Activated CD4-positive, alpha-beta T cell treated with anti-CD3 and anti-CD28 coated beads, Interleukin-2, amount 10 ng/mL, durations not matched to agents 24 days and 14 days (primary cell): ENCODE measurements at places on chromosomes 7 and 10. TPM values are rescaled to one million over a fixed set of nuclear protein-coding genes. Genes with fewer than 3 reads are reported as not detected.

- DNase-seq, result no peak
These were observed 3.3 kb downstream of the JMJD1C start for GRCh38 chr10:63462442-63462841.

The LLCFC1 gene
- total RNA-seq, result not detected in 2 replicates

- no peak for DNase-seq
These were observed 103.6 kb downstream of the PRPF18 start for GRCh38 chr10:13690281-13690825.

DNA sequence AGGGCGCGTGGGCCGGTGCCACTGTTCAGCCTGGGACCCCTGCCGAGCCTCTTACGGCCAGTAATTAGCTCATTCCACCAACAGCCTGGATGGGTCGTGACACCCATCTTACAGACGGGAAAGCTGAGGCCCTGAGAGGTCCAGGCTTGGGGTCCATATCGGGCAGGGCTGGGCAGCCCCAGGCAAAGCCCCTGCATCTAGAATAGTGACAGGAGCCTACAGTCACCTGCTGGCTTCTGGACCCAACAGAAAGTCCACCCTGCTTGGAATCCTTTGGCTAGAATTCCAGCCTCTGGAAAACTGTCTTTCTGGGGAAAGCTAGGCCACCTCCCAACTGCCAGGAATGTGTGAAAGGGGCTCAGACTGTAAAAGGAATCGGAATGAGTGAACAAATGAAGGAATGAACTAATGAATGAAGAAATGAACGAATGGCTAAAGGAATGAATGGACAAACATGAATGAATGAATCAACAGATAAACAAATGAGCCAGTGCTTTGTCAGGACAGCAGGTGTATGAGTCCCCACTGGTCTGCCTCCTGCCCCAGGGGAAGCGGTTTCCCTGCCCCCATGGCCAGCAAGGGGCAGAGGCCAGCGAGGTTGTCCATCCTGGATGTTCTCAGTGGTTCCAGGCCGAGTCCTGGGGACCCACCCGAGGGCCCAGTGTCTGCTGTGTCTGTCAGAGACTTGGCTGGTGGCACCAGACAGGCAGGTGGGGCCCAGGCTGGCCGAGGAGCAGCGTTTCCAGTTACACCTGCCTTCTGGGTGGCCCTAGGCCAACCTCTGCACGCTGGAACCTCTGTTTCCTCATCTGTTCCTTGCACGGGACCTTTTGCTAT is 24.1 kb upstream of the PDGFA start:
- no peak for DNase-seq

The RASSF4 gene
- 1.3 and 1.5 TPM in 2 replicates for total RNA-seq

GRCh38 chr10:88528806-88529570 is 54.1 kb downstream of the RNLS start:
- DNase-seq, result no peak

DNA sequence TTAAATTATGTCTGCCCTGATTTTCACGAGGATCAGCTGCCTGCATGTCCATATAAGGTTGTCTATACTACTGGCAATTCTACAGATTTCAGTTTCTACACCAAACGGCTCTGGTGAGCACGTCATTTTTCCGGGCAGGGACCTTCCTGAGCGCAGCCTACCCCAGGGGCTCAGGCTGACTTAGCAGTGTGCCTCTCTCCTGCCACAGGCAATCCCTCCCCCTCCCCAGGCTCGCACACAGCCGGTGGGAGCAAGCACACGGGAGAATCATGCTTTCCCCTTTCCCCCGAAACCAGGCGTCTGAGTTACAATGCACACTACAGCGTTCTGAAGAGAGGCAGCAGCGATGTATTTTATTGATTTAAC is 1.7 kb downstream of the KLF6 start:
- DNase-seq, result peak; percentile 94

- DNase-seq, result no peak
These were observed 121.0 kb downstream of the KCNMA1 start for GRCh38 chr10:77516575-77516974.

The HABP2 gene
- total RNA-seq, result not detected in 2 replicates

The FAM25C gene
- total RNA-seq, result not detected in 2 replicates

GRCh38 chr7:146503844-146504243 is 387.2 kb downstream of the CNTNAP2 start:
- no peak for DNase-seq

The TUBB8 gene
- total RNA-seq, result not detected in 2 replicates

- no peak for DNase-seq
These were observed 304.0 kb downstream of the ZEB1 start for GRCh38 chr10:31622978-31623377.

DNA sequence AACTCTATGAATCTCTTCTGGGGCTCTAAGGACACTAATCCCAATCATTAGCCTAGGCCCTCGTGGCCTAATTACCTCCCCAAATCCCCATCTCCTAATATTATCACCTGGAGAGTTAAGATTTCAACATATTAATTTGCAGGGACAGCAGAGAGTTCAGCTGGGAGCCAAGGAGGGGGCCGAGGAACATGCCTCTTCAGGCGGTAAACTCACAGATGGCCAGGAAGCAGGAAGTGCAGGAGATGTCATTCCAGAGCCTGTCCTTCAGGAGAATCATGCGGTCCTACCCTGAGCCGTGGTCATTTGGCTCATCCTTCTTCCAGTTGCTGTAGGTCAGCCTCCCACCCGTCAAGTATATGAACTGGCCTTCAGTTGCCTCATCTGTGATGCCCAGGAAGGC is 21.9 kb upstream of the SFTPA2 start:
- DNase-seq, result no peak

GRCh38 chr10:71945819-71946474 is 18.2 kb upstream of the CHST3 start:
- DNase-seq, result no peak

The PODXL gene
- total RNA-seq, result 0.47 and 0.71 TPM in 2 replicates

The VIM gene
- total RNA-seq, result 178 and 182 TPM in 2 replicates

DNA sequence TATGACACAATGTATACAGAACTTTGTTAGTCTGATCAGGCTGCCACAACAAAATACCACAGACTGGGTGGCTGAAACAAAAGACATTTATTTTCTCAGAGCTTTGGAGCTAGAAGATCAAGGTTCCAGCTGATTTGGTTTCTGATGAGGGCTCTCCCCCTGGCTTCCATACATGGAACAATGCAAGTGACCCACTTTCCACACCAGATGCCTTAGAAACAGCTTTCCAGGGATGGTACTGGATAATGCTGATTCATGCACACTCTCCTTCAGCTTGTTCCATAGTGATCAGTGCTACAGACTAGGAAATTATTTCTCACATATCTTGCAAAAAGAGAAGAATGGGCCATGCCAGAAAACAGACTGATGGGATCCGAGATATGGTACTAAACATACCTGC is 1274.9 kb upstream of the SORCS1 start:
- DNase-seq, result no peak

DNA sequence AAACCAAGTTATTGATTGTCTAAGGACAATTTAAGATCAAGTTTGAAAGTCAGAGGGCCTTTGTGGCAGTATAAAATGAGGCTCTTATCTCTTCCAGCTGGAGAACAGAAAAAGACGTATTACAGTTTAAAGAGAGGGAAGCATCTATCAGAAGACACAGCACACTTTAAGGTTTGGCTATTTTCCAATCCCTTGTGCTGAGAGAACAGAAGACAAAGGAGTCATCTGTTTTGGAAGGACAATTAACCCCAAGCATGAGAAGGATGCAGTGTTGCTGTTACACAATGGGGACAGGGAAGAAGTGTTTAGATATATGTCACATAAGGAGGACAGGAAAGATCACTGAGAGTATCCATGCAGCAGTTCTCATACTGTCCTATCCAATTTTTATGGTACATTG is 1224.2 kb upstream of the SORCS1 start:
- DNase-seq, result no peak

DNA sequence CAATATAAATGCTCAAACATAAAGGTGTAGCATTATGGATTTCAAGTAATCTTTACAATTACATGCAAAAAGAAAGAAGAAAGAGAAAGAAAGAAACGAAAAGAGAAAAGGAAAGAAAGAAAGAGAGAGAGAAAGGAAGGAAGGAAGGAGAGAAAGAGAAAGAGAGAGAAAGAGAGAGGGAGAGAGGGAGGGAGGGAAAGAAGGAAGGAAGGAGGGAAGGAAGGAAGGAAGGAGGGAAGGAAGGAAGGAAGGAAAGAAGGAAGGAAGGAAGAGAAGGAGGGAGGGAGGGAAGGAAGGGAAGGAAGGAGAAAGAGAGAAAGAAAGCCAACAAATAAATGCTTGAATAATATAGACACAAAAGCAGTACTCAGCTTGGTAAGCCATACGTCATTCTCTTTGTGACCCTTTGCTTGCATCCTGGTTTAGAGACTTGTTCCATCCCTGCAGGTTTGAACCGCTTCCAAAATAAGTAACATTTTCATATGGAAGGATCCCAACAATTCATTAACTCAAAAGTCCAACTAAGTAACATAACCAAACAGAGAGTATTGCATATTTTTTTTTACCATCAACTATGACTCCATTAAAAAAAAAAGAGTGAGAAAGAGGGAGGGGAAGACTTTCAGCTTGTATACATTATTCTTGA is 95.8 kb downstream of the SEMA3D start:
- DNase-seq, result no peak

The NPY4R2 gene
- not detected in 2 replicates for total RNA-seq

- DNase-seq, result no peak
These were observed 1193.0 kb upstream of the CELF2 start for GRCh38 chr10:9824631-9825071.

The PDE6C gene
- not detected in 2 replicates for total RNA-seq

GRCh38 chr7:3117488-3118231 is 74.0 kb upstream of the CARD11 start:
- DNase-seq, result peak; percentile 70

- DNase-seq, result no peak
These were observed 549.6 kb downstream of the HTR7 start for GRCh38 chr10:90308223-90308622.

DNA sequence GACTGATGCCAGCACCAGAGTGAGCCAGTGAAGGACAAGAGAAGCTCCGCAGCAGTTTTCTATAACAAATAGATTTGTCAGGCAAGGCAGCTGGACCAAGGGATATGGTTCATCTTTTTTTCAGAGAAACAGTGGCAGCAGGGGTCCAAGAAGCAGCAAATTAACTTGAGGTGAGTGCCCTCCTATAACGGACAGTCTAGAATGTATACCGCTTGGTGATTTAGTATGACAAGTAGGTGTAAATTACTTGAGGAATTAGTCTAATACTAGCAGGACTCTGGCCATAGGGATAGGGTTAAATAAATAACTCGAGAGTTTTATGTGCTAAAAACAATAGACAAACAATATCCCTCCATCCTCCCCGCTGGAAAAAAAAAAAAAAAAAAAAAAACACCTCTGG is 153.0 kb upstream of the WNT16 start:
- DNase-seq, result no peak

GRCh38 chr10:44259090-44259874 is 125.6 kb downstream of the CXCL12 start:
- no peak for DNase-seq

The RBP3 gene
- not detected in 2 replicates for total RNA-seq

The PVRIG gene
- total RNA-seq, result 20.9 and 21.6 TPM in 2 replicates

DNA sequence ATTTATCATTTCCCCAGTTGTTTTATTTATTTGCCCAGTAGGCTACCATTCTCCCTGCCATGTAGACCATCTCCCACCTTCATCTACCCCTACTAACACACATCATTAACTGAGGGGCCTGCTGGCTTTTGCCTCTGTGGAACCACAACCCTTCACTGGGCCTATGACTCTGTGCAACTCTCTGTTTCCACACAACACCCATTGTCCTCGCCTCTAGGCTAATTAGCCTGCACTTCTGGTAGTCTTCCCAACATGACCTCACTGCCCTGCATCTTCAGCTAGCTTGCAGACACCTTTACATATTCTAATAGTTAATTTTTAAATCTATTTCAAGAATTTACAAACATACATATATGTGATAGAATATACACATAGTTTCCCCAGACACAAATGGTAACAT is 7.5 kb downstream of the ANKIB1 start:
- DNase-seq, result no peak

- no peak for DNase-seq
These were observed 13.4 kb upstream of the FIS1 start for GRCh38 chr7:101258243-101258731.

DNA sequence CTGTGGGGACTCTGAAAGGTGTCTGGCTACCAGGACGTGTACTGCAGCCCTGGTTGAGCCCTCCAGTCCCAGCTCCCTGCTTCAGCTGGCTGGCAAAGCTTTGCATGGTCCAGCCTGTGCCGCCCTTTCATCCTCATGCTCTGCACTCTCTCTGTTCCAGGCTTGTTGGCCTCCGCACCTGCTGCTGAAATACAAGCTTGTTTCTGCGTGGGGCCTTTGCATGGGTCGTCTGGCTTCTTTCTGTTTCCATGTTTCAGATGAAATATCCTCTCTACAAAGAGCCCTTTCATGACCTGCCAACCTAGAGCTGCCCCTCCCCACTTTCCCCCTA is 45.9 kb downstream of the TSPAN15 start:
- no peak for DNase-seq

The NUPR2 gene
- not detected in 2 replicates for total RNA-seq

The HPSE2 gene
- not detected in 2 replicates for total RNA-seq

The LRGUK gene
- 0.12 and 0.16 TPM in 2 replicates for total RNA-seq

The LIPJ gene
- total RNA-seq, result not detected in 2 replicates

DNA sequence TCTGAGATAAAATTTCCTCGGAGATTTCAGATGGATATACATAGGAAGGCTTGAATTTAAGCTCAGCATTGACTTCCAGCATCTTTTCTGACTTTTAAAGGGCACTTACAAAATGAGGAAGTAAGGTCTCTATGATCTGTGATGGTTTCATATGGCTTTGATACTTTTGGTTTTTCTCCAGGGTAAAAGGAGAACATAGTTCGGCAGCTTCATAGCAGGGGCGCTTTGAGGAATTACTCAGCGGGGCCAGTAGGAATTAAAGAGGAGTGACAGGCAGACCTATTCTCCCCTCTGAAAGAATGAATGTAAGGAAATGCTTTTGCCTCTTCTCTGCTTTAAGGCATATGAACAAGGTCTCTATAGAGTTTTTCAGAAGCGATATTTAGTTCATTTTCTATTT is 80.0 kb upstream of the PCDH15 start:
- DNase-seq, result no peak

The OR2A42 gene
- not detected in 2 replicates for total RNA-seq

DNA sequence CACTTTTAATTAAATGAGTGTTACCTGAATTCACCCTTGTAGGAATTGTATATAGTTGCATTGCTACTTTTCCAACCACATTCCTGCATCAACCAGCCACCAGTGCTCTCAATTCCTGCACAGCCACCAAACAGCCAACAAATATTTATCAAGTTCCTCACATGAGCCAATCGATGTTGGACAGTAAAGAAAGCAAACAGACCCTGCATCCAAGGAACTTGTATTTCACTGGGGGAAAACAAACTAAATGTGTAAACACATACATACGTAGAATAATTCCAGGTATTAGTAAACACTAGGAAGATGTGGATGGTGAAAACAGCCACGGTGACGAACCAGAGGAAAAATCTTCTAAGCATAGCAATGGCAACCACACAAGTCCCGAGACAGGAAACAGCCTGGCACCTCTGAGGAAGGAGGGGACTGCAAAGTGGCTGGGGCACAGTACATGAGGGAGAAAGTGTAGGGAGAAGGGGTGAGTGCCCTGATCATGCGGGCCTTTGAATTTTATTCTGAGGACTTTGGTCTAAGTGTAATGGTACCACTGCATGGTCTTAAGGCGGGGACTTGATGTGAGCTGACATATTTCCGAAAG is 111.2 kb downstream of the XRCC2 start:
- DNase-seq, result no peak
